ENCODE measurements at places on chromosomes 4 and X.

DNA sequence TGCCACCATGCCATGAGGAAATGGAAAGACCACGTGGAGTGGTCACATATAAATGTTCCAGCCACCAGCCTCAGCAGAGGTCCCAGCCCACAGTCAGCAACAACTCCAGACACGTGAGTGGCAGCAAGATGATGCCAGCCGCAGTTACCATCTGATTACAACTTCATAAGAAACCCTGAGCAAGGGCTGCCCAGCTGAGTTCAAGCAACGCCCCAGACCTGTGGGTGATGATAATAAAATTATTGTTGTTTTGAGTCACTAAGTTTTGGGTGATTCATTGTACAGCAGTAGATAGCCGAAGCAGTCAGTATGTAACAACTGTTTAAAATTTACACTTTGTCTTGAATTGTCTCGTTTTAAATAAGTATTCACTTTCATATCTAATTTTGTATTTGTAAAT, 5.8 kb upstream of the CCNG2 start:
- no peak overlapping the region for H3K27ac ChIP-seq
- no peak for DNase-seq
- no peaks in the 10 kb centered on the region for H3K36me3 ChIP-seq
- no peak overlapping the region for H3K4me3 ChIP-seq
- H3K27me3 ChIP-seq = no peaks in the 10 kb centered on the region

GRCh38 chr4:41177016-41177415, 37.3 kb downstream of the APBB2 start:
- no peak overlapping the region for H3K27ac ChIP-seq
- H3K4me3 ChIP-seq = no peak overlapping the region
- peaks cover 12% of the 10 kb centered on the region for H3K4me1 ChIP-seq
- H3K27me3 ChIP-seq = no peaks in the 10 kb centered on the region

DNA sequence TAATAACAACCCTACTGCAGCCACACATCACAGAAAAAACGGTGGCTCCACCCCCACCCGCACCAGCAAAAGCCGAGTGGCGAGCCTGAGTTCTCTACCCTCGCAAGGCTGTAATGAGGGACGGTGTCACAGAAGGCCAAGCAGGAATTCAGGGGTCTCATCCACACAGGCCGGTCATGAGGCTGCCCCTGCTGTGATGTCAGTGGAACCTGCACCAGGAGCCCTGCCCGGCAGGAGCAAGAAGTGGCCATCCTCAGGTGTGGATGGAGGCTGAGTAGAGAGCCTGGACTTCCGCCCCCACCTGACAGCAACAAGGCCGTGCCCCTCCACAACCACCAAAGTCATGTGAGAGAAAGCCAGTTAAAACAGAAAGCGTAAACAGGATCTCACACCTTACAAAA, 20.6 kb downstream of the LYAR start:
- no peak overlapping the region for H3K27ac ChIP-seq
- no peaks in the 10 kb centered on the region for H3K27me3 ChIP-seq
- H3K4me3 ChIP-seq = no peak overlapping the region
- H3K4me1 ChIP-seq = no peaks in the 10 kb centered on the region
- no peaks in the 10 kb centered on the region for H3K36me3 ChIP-seq

- H3K27ac ChIP-seq = no peak overlapping the region
- H3K4me3 ChIP-seq = no peak overlapping the region
- no peaks in the 10 kb centered on the region for H3K4me1 ChIP-seq
- H3K36me3 ChIP-seq = no peaks in the 10 kb centered on the region
- no peak for DNase-seq
These were observed 1.8 kb downstream of the ODAPH start for GRCh38 chr4:75557696-75558095.

DNA sequence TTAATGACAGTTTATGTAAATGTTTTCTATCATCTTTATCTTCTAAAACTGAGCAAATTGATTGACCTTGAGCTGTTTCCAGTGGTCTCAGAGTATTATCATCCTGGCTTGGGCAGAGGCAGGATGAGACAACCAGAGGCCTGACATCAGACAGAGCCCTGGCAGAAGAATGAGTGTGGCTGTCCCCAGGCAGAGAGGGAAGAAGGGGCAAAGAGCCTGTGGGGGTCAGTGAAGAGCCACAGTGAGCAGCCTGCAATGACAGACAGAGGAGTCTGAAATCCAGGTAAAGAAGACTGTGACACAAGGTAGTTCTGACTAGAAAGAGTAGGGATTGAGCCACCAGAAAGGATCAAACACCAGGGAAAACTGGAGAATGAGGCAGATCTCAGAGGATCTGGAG, 182.4 kb upstream of the ARSJ start:
- DNase-seq = no peak
- no peak overlapping the region for H3K27ac ChIP-seq
- H3K27me3 ChIP-seq = no peaks in the 10 kb centered on the region
- no peaks in the 10 kb centered on the region for H3K36me3 ChIP-seq
- no peaks in the 10 kb centered on the region for H3K4me1 ChIP-seq

GRCh38 chr4:183986971-183987946, 82.2 kb downstream of the STOX2 start:
- H3K27me3 ChIP-seq = no peaks in the 10 kb centered on the region
- H3K27ac ChIP-seq = no peak overlapping the region
- no peaks in the 10 kb centered on the region for H3K4me1 ChIP-seq
- H3K4me3 ChIP-seq = peak overlapping the region; percentile 29
- peak; percentile 75 for DNase-seq

GRCh38 chr4:6742989-6743388, 27.0 kb downstream of the BLOC1S4 start:
- no peaks in the 10 kb centered on the region for H3K27me3 ChIP-seq
- H3K27ac ChIP-seq = no peak overlapping the region
- no peak overlapping the region for H3K4me3 ChIP-seq
- no peak for DNase-seq
- H3K4me1 ChIP-seq = peaks cover 2% of the 10 kb centered on the region
- no peaks in the 10 kb centered on the region for H3K36me3 ChIP-seq

- H3K4me3 ChIP-seq = no peak overlapping the region
- H3K27ac ChIP-seq = no peak overlapping the region
- H3K27me3 ChIP-seq = no peaks in the 10 kb centered on the region
- no peak for DNase-seq
- no peaks in the 10 kb centered on the region for H3K4me1 ChIP-seq
These were observed 60.9 kb upstream of the ENPEP start for GRCh38 chr4:110415041-110415440.

GRCh38 chrX:150983521-150984168, 510 bp downstream of the HMGB3 start:
- H3K4me1 ChIP-seq = no peaks in the 10 kb centered on the region
- no peak overlapping the region for H3K27ac ChIP-seq
- H3K27me3 ChIP-seq = no peaks in the 10 kb centered on the region
- no peak for DNase-seq
- H3K4me3 ChIP-seq = peak overlapping the region; percentile 47

- H3K4me1 ChIP-seq = no peaks in the 10 kb centered on the region
- no peaks in the 10 kb centered on the region for H3K36me3 ChIP-seq
- H3K4me3 ChIP-seq = no peak overlapping the region
- H3K27me3 ChIP-seq = no peaks in the 10 kb centered on the region
These were observed 446.3 kb upstream of the FSTL5 start for GRCh38 chr4:162610116-162610515.

DNA sequence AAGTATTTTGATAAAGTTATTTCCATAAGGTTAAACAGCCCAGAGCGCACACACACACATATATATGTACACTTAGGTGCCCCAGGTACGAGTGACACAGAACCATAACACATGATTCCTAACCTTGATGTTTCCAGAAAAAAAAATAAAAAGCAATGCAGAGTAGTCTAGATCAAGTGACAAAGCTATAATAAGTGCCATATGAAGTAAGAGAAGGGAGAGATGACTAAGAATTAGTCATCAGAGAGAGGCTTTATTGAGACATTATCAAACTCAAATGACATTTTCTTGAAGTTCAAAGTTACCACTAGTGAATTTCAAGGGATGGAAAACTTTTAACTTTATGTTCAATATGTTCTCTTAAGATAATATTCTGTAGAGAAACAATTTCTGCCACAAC, 215.0 kb downstream of the HTR2C start:
- no peak overlapping the region for H3K27ac ChIP-seq
- no peaks in the 10 kb centered on the region for H3K27me3 ChIP-seq
- no peaks in the 10 kb centered on the region for H3K4me1 ChIP-seq
- no peak overlapping the region for H3K4me3 ChIP-seq
- H3K36me3 ChIP-seq = no peaks in the 10 kb centered on the region

DNA sequence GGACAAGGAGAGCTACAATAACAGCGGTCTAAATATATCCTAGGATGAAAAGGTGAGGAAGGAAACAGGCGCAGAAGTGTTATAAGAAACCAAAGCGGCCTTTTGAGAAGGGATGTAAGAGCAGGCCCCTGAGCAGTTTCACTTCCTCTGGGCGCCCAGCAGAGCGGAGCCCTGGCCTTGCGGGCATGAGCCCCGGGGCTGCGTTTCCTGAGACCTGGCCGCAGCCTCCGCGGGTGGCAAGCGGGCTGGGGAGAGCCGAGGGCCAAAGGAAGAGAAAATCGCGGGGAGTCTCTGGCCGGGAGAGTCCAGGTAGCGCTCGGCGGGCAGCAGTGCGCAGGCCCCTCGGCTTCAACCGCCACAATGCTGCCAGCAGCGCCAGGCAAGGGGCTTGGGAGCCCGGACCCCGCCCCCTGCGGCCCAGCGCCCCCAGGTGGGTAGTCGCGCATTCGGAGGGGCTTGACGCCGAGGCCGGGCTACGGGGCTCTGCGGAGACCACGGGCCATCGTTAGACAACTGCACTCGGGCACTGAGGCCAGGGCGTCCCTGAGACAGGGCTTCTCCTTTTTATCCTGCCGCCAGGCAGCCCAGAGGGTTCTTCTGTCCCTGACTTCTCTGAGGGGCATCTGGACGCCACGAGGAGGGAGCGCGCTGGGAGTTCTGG, at the start of gene BANK1:
BANK1 (plus strand) TSS at position 210 of the 661 bp plus-strand sequence; CDS start at position 361, 151 bp downstream.
- H3K27ac ChIP-seq = no peak within 1 kb of the TSS
- H3K4me1 ChIP-seq = no peaks in the 10 kb centered on the region
- peak within 1 kb of the TSS; percentile 43 for H3K4me3 ChIP-seq
- DNase-seq = no peak

DNA sequence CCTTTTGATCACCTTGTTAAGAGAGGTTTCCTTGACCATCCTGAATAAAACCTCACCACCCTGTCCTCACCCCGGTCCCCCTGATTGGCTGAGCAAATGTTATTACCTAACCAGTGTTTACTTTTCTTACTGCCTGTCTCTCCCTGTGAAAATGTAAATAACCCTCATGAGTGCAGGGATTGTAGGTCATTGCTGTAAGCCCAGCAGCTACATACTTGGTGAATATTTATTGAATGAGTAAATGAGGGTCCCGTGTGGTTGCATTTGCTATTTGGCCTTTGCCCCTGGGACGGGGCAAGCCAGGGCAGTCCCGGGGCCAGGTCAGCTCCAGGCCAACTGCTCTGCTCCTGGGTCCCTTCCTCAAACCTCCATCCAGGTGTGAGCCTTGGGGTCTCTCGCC, 55.5 kb upstream of the CLCN4 start:
- no peak overlapping the region for H3K27ac ChIP-seq
- DNase-seq = no peak
- H3K4me1 ChIP-seq = peaks cover 5% of the 10 kb centered on the region
- no peaks in the 10 kb centered on the region for H3K27me3 ChIP-seq
- H3K36me3 ChIP-seq = no peaks in the 10 kb centered on the region

- DNase-seq = no peak
- no peaks in the 10 kb centered on the region for H3K27me3 ChIP-seq
- H3K27ac ChIP-seq = no peak overlapping the region
- H3K4me1 ChIP-seq = no peaks in the 10 kb centered on the region
- H3K36me3 ChIP-seq = no peaks in the 10 kb centered on the region
- no peak overlapping the region for H3K4me3 ChIP-seq
These were observed 20.8 kb upstream of the LRBA start for GRCh38 chr4:151035911-151036310.

DNA sequence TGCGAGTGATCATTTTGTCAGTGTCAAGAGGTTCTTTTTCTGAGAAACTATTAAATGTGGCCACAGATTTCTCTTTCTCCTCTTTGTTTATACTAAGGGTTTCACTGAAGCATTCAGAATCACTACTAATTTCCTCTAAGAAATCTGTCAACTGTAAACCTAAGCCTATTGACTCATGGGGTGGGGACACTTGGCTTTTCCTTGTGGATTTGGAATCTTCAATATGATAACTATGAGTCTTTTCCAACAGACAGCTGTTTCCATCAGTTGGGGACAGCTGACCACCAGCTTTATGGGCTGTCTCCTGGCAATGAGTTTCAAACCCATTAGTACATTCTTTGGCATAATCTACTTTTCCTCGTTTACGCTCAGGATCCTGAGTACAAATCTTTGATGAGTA, 13.8 kb downstream of the PGRMC1 start:
- no peak for DNase-seq
- no peak overlapping the region for H3K4me3 ChIP-seq
- no peak overlapping the region for H3K27ac ChIP-seq
- H3K27me3 ChIP-seq = no peaks in the 10 kb centered on the region

GRCh38 chrX:84248226-84248625, 60.2 kb upstream of the RPS6KA6 start:
- no peak overlapping the region for H3K27ac ChIP-seq
- no peaks in the 10 kb centered on the region for H3K36me3 ChIP-seq
- H3K4me3 ChIP-seq = no peak overlapping the region
- DNase-seq = no peak
- H3K27me3 ChIP-seq = no peaks in the 10 kb centered on the region
- no peaks in the 10 kb centered on the region for H3K4me1 ChIP-seq

- DNase-seq = no peak
- H3K36me3 ChIP-seq = no peaks in the 10 kb centered on the region
- no peaks in the 10 kb centered on the region for H3K4me1 ChIP-seq
- H3K27ac ChIP-seq = no peak overlapping the region
- H3K4me3 ChIP-seq = no peak overlapping the region
- H3K27me3 ChIP-seq = no peaks in the 10 kb centered on the region
These were observed 44.0 kb upstream of the EOLA2 start for GRCh38 chrX:149982310-149982709.

DNA sequence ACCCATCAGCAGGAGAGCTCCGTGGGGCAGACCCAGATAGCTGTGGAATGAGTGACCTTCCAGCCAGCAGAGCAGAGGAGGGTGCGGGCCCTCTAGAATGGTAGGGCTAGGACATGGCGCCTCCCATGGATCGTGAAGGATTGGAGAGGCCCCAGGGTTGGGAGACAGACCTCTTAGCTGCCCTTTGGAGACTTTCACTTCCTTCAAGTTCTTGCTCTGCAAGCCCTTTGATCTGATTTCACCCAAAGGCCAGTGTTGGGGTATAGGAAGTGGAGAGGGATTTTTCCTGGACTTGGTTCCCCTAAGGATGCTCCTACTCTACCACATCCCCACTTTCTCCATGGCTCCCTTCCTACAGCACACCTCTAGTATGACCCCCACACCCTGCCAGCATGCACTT, 3.0 kb downstream of the SASH3 start:
- no peak overlapping the region for H3K4me3 ChIP-seq
- H3K4me1 ChIP-seq = no peaks in the 10 kb centered on the region
- no peak overlapping the region for H3K27ac ChIP-seq
- H3K27me3 ChIP-seq = no peaks in the 10 kb centered on the region
- no peaks in the 10 kb centered on the region for H3K36me3 ChIP-seq

Measured in ovary (tissue), 10 donors.